Hepatocyte (in vitro differentiated cells): ENCODE measurements at places on chromosomes 16 and 17. TPM values are rescaled to one million over a fixed set of nuclear protein-coding genes. Genes with fewer than 3 reads are reported as not detected.

Gene KRTAP3-1
- polyA plus RNA-seq: 2.7 and 3.4 TPM in 2 replicates

Gene CMTM1
- 1.8 and 2.9 TPM in 2 replicates for polyA plus RNA-seq

Gene USP43
- 3.6 and 5.5 TPM in 2 replicates for polyA plus RNA-seq

Gene HOXB6
- 7.7 and 12.9 TPM in 2 replicates for polyA plus RNA-seq

Gene SULT1A1
- 18.8 and 19.5 TPM in 2 replicates for polyA plus RNA-seq

Gene NETO2
- polyA plus RNA-seq: 7.1 and 7.8 TPM in 2 replicates

Gene NPIPB2
- polyA plus RNA-seq: 12.2 and 15.4 TPM in 2 replicates

Gene ST6GALNAC1
- 27.6 and 31.6 TPM in 2 replicates for polyA plus RNA-seq

Gene SLC52A1
- polyA plus RNA-seq: 0.16 TPM in 1 of 2 replicates, not detected in the other

Gene NTN1
- 0.42 and 0.44 TPM in 2 replicates for polyA plus RNA-seq

Gene BRIP1
- 0.50 and 1.8 TPM in 2 replicates for polyA plus RNA-seq

Gene PRAC2
- polyA plus RNA-seq: 1.5 TPM in 1 of 2 replicates, not detected in the other

Gene RAB34
- 180 and 185 TPM in 2 replicates for polyA plus RNA-seq

Gene DNAH9
- polyA plus RNA-seq: 1.6 and 2.7 TPM in 2 replicates

Gene OR4D1
- not detected in 2 replicates for polyA plus RNA-seq

Gene ICAM2
- polyA plus RNA-seq: 2.7 and 3.4 TPM in 2 replicates

Gene ZP2
- polyA plus RNA-seq: not detected in 2 replicates

Gene PABPN1L
- not detected in 2 replicates for polyA plus RNA-seq

Gene HNF1B
- polyA plus RNA-seq: 18.2 and 19.6 TPM in 2 replicates

Gene SLC16A5
- polyA plus RNA-seq: 12.8 and 15.8 TPM in 2 replicates

Gene GH1
- not detected in 2 replicates for polyA plus RNA-seq

Gene ZNF423
- polyA plus RNA-seq: 9.6 and 11.3 TPM in 2 replicates

Gene ZG16
- 1.9 and 2.7 TPM in 2 replicates for polyA plus RNA-seq
